ENCODE measurements at places on chromosomes 4 and X.
A peak's percentile ranks its signal among the peaks of the same experiment; 100 is the strongest.

DNA sequence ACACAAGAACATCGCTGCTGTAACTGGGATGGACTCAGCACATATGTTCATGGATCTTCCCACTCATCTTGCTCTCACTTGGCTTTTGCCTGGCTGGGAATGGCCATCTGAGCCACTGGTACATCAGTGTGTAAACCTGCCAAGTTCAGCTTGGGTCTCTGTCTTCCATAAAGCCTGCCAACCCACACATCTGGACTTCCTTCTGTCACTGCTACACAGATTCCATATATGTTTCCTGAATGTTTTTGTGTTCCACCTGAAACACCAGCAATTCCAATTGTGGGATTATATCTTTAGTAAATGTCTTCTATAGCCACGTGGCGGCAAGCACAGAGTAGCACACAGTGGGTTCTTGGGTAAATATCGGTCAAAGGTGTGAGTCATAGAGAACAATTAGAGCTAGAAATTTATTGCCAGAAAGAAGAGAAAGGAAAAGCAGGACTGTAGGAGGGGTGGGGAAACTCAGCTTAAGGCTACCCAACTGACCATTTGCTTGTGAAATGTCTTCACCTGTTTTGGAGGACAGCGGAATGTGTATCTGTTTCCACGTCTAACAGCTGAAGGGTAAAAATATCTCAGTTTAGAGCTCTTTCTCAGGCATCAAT lies 125.9 kb downstream of the MFAP3L start:
- DNase-seq, result no peak

GRCh38 chr4:84917869-84918600 lies 48.5 kb downstream of the WDFY3 start:
- no peak for DNase-seq

DNA sequence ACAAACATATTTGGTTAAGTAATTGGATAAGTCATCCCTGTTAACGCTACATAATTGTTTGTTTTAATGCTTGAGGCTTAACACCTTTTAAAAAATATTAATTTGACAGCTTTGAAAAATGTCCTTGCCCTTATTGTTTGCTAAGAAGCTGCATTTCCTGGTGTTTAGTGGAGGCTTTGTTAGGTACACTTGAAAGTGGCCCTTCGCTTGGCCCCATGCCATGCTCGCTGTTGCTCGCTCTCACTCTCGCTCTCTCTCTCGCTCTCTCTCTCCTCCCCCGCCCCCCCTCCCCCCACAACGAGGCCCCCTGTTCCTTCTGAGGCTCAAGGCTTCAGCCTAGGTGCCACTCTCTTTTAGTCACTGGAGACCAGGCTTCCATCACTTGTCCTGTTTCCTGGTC lies 139.6 kb downstream of the DCLK2 start:
- DNase-seq, result no peak

GRCh38 chr4:72326692-72327632 lies 242.1 kb downstream of the ADAMTS3 start:
- no peak for DNase-seq

DNA sequence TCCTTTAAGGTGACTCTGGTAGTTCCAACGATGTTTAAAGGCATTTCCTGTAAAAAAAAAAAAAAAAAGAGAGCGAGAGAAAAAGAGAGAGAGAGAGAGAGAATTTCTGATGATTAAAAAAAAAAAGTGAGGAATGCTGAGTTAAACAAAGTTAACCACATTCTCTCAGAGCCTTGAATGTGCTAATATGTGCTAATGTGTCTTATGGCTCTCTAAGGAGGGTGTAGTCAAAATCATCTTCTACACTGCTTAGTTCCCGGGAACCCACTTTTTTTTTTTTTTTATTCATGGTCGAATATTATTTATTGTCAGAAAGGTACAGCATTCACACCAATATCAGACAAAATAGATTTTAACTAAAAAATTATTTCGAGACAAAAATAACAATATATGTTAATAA lies 111.7 kb downstream of the SNCA start:
- no peak for DNase-seq

DNA sequence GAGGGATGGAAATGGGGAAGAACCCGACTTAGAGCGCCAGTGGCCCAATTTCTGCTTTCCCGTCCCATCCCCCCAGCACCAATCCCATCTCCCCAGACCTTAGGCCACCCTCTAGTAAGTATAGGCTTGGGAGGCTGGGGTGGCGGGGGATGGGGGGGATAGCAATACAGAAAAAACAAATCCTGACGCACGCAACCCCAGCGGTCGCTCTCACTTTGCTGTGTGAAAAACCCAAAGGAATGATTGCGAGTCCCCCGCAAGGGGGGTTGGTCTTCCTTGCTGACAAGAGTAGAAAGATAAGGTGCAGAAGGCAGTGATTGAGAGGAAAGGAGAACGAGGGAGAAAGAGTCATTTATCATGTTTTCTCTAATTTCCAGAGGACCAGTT lies 863 bp downstream of the CPE start:
- no peak for DNase-seq

DNA sequence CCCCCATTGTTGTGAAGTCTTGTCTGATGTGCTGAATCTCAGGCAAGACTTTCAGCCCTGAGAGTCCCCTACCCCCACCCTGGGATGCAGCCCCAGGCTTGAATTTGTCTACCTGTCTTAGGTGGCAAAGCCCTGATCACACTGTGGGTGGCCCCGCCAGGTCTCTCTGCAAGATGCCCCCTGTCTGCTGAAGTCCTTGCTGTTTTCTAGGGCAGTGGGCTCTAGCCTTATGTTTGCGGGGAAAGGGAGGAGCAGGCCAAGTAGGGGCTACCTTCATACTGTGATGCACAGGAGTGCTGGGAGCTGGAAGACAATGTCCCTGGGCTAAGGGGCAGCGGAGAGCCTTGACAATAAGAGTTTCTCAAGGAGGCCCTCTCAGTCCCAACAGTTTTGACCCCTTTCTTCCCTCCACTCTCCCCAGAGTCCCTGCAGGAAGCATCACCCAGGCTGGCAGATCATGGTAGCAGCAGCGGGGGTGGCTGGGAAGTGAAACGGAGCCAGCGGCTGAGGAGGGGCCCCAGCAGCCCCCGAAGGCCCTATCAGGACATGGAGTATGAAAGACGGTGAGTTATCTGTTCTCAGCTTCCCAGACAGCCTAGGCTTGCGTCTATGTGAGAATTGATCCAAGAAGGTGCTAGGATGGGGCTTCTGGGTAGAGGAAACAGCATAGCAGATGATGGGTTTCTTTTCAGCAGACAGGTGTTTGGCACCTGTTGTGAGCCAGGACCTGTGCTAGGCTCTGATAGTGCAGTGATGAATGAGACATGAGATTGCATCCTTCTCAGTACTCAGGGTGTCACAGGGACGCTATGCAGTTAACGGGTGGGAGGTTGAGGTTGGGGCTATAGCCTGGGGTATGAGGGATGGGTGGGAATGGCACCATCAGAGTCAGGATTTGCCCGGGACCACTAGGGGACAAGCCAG lies 2.2 kb downstream of the RBM10 start:
- DNase-seq, result no peak

DNA sequence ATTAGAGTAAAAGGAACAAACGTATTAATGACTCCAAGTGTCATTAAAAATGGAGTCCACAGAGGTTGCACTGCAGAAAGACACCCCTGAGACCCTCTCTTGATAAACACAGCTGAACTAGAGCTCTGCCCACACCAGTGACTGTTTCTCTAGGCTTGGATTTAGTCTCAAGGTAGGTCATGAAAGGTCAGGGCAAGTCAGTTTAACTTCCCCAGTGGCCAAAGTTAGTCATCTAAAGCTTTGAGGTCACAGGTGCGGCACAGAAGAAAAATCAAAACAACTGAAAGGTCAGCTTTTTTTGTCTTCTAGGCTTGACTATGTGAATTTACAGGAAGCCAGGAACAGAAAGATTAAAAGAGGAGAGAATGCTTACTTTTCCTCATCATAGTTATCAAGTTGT lies 749.6 kb downstream of the RAB28 start:
- DNase-seq, result no peak

GRCh38 chrX:130058652-130059051 lies 51.6 kb downstream of the ELF4 start:
- no peak for DNase-seq

DNA sequence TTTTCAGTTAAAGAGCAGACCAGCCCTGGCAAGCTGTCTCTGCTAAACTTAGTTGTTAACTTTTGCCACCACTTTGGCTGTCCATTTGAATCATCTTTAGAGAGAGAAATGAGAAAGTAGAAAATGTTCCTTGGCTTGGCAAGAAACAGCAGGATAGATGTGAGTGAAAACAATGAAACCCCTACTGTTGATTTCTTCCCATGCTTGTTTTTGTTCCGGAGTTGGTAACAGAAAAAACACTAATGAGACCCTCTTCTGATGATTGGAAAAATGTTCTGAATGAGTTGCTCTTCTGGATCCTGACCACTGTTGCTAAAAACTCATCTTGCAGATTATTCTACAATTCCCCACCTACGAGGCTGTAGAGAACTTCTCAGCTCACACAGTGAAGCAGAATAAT lies 203.3 kb downstream of the MAPK10 start:
- DNase-seq, result no peak

GRCh38 chr4:106315476-106315967 lies 487 bp downstream of the TBCK start:
- DNase-seq, result peak; percentile 35
